HT1080 (cell line): ENCODE measurements at places on chromosomes 7 and 10.

DNA sequence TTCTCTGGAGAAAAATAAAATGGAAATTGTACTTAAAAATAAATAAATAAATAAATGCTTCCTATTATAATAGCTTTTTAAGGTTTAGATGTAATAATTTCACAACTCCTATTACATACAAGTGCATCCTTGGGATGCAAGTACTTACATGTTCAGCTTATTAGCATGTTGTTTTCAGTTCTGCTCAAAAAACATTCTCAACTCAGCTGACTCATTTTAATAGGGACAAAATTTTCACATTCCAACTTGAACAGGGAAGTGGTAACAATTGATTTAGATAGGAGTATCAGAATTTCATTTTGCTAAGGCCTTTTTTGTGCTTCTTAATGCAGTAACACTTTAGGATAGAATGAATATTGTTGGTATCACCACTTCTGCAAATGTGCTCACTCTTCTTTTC is 16.7 kb upstream of the PAPSS2 start:
- no peak for DNase-seq

DNA sequence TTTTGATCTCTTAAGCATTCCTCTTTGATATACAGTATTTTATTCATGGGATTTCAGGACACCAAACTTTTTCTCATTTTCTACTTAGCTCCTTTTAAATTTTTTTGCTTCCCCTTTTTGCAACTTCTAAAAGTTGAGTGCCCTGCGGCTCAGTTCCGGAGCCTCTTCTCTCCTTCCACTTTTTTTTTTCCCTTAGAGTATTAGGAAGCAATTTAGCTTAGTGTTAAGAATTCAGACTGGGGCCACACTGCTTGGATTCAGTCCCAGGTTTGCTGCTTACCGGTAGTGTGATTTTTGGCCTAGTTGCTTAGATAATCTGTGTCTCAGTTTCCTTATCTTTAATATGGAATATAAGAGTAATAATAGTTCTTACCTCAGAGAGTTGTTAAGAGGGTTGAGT is 3.4 kb downstream of the STAM start:
- DNase-seq, result no peak

DNA sequence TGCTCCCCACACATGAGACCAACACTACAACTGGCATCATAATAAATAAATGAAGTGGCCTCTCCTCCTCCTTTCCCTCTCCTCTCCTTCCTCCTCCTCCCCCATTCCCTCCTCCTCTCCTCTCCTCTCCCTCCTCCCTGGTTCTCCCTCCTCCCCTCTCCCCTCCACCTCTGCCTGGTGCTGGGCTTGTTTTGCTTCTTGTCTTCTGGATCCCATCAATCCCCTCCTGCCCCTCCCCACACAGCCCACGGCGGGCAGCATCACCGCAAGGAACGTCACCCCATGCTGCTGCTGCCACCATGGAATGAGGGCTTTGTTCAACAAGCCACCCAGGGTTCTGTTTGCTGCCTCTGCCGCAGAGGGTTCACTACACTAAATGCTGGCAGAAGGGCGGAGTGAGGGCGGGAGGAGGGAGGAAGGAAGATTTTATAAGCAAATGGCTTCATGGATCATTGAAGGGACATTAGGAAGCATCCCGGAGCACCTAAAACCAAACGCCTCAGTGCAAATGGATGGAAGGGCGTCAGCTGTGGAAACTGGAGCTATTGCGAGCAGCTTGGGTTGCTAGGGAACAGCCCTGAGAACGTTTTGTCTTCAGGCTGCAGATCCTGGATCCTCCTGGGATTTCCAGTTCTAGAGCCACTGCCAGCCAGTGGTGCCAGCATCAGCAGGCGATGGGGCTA is 379.7 kb upstream of the ZMIZ1 start:
- no peak for DNase-seq

- no peak for DNase-seq
Observed at GRCh38 chr10:112801004-112801403, 149.0 kb upstream of the TCF7L2 start.

GRCh38 chr7:66297579-66297978 is 92.4 kb downstream of the TPST1 start:
- DNase-seq, result no peak

DNA sequence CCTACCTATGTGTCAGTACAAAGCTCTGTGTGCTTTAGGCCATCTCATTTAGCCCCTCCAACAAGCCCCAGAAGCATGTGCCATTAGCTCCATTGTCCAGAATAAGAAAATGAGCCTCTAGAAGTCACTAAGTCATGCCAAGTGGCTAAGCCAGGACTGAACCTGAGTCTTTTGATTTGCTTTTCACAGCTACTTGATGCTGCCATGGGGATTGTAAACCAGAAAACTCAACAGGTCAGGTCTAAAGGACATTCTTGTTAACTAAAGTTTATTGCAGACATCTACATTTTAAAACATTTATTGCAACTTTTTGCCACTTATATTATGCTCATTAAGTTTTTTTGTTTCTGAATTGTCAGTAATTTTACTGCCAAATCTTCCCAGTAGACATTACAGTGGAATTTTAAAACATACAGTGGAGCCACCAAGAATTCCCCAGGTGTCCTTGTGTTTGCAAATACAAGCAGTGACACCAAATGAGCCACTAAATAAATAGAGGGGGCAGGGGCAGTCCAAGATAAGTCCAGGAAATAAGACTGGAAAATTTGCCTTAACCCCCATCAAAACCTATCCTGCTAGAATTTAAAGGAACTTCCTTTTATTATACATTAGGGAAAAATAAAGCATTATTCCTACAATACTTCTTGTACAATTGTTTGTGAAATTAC is 115.9 kb downstream of the RAPGEF5 start:
- no peak for DNase-seq

GRCh38 chr7:963236-964078 is 9.0 kb upstream of the ADAP1 start:
- DNase-seq, result no peak
